OCI-LY7 (cell line): ENCODE measurements at places on chromosomes 11 and 22. TPM values are rescaled to one million over a fixed set of nuclear protein-coding genes. Genes with fewer than 3 reads are reported as not detected.

DNA sequence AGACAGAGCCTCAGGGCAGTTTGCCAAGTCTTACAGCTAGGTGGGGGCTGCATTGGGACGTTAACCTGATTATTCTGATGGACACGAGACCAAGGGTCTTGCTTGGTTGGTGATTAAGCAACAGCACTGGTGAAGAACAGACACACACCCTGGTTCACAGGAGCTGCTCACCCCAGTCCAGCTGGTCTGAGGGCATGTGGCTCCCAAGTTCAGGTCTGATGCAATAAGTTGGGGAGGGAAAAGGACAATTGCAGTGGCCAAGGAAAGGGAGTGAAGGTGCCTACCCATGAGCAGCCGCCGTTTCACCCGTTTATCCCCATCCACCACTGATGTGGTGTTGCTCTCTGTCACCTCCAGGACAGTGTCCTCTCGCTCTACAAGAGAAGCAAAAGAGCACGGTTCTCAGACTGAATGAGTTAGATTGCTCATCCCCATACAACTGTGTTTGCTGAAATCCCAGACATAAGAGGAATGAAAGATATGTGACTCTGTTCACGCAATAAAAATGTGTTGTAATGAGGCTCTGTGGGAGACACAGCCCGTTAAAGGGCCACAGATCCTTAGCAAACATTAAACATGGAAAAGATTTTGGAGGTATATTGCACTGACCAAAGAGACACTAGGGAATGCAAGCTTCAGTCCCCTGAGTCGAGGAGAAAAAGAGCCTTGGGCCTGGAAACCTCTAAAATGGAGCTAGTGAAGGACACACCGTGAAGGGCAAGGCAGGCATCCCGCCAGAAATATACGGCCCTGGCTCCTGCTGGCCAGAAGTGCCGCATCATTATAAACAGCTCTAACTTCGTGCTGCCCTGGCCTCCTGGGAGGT, 25.6 kb downstream of the SCUBE2 start:
- DNase-seq: no peak

DNA sequence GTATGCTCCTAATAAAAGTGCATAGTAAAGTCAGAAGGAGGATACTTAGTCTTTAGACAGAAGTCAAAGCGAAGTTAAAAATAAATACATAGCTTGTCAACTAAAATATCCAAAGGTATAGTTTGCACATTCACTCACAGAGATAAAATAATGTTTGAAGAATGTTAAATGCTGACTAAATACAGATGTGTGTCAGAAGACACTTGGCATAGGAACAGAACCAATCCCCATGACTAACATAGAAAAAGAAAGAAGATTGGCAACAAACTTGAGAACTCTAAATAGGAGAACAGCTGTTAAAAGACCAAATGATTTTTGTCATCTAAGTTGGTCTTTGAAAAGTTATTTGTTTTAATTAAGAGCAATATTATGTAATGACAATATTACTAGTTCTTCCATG, 1172.1 kb upstream of the RAG2 start:
- DNase-seq: no peak

- no peak for DNase-seq
Measured at GRCh38 chr11:124882339-124883071, 15.2 kb downstream of the ROBO4 start.

- no peak for DNase-seq
Measured at GRCh38 chr11:14340721-14341120, 18.3 kb downstream of the RRAS2 start.

DNA sequence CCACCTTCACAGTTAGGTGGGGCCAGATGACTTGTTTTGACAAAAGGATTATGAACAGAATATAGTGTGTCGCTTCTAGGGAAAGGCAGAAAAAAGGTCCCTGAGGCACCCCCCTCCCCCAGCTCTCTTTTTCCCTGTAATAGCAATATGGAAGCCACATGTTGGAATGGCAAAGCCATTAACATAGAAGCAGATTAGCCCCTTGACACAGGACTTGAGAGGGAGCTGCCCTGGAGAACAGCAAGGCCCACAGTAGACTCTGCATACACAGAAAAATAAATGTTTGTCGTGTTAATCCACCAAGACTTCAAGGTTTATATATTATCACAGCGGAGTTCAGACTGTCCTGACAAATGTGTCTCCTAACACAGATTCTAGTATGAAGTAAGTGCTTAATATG, 1222.9 kb downstream of the LRRC4C start:
- no peak for DNase-seq

HPX gene
- 1.2 and 5.2 TPM in 2 replicates for total RNA-seq

- DNase-seq: no peak
Measured at GRCh38 chr11:74347381-74347780, 35.9 kb upstream of the P4HA3 start.

C22orf31 gene
- total RNA-seq: not detected in 2 replicates

APLP2 gene
- total RNA-seq: 279 and 284 TPM in 2 replicates
